Keratinocyte (primary cell): ENCODE measurements at places on chromosomes 6 and 20.

GRCh38 chr6:143823548-143823947 is 19.6 kb upstream of the LTV1 start:
- DNase-seq: no peak

DNA sequence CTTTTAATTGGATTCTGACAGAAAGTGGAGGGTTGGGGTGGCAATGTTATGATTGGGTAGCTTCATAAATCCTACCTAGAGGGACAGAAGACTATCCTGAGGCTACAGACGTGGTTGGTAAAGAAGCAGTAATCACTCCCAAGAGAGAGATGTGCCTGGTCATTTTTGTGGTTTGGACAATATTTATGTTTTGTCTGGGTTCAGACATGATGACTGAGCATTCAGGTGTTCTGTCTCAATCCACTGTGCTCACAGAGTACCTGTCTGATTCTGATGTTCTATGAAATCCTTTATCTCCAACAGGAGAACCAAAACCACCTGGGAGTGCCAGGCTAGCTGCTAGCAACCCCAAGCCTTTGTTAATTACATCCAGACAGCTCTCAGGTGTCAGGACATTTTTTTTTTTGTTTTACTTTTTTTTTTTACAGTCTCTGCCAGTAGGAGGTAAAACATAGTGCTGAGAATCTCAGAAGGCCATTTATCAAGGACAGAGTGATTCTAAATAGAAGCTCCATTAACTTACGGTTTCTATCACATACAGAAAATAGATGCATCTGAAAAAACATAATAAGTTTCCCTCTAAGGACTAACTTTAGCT is 1.6 kb upstream of the HLA-DQA1 start:
- no peak for DNase-seq

DNA sequence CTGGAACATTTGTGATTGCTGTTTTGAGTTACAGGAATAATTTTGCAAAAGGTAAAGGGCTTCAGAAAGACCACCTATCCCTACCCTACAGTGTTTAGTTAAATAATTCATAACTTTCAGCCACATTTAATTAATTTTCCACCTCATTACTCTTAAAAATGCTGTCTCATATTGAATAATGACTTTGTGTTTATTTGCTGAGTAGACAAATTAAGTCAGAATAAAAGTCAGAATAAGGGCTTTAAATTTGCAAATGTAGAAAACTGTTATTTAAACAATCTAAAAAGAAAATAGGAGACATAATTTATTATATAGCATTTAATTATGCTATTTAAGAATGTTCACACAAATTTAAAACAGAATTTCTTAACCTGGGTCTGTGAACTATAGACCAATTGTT is 293.7 kb upstream of the RIMS1 start:
- no peak for DNase-seq

GRCh38 chr6:105112577-105112976 is 67.2 kb downstream of the POPDC3 start:
- DNase-seq: no peak

- DNase-seq: no peak
Observed at GRCh38 chr6:70413992-70414494, 735 bp downstream of the FAM135A start.

DNA sequence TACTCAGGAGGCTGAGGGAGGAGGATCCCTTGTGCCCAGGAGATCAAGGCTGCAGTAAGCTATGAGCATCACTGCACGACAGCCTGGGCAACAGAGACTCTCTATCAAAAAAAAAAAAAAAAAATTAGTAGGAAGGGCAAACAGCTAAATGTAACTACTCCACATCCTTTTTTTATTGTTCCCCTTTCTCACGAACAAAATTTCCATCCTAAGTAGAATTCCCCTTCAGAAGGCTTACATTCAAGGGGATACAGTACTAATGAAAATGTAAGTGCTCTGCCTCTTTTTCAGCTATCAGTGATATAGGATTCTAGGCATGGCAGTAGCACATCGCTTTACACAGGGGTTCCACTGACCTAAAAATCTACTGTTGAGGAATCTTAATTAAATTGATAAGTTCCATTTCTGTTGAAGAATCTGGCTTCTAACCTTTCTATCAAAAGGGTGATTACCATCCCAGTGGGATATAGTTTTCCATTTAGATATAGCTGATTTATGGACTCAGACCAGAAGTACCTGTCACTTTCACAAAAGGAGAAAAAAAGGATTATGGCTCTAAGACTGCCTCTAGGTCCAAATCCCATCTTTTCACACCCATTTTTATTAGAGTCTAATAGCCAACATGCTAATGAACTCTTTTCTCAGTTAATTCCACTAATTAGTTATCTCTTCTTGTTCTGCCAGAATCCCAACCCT is 2.6 kb downstream of the B4GALT5 start:
- DNase-seq: no peak

DNA sequence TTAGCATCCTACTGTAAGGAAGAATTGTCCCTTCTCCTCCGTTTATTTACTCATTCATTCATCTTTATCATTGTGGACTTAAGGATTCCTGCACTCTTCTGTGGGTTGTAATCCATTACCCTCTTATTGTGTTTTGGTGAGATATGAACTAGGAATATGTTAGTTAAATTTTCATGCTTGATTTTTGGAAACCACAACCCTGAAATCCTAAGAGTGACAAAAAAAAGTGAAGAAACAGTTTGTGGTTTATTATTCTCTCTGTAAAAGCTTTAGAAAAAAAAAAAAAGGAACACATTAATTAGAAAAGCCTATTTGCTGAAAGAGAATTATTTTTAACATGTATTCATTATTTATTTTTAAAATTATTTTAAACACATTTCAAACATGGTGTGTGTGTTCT is 36.7 kb upstream of the INSM1 start:
- no peak for DNase-seq

GRCh38 chr6:148625609-148626008 is 121.2 kb upstream of the UST start:
- no peak for DNase-seq

DNA sequence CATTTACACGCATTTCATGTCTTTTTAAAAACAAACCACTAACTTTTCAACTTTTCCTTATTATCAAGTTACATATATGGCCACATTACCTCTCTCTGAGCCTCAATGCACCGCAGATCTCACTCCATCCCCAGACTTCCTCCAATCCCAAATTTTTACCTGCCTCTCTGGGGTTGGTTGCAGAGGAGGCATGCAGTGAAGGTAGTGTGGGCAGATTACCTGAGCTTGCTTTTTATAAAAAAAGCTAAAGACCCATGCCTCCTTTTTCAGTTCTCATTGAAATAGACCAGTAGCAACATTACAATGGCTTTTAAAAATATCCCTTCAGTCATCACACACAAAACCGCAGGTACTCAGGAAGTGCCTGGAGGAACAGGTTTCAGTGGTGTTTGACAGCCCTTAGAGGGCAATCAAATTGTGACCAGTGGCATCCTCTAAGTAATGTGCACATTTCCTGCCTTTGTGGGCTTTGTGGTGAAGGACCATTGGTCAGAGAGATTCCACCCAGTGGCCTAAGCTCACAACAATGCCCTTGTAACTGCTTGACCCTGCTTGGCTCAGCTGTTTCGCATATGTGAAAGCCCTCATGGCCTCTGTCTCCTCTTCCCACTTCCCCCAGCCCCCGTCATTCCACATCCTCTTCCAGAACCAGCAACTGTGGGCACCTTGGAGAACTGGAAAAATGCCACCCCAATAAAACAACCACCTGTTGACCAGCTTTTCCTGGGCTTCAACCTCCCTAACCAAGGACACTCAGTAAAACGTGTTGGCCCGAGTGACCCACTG is 30.2 kb upstream of the IL17A start:
- no peak for DNase-seq

DNA sequence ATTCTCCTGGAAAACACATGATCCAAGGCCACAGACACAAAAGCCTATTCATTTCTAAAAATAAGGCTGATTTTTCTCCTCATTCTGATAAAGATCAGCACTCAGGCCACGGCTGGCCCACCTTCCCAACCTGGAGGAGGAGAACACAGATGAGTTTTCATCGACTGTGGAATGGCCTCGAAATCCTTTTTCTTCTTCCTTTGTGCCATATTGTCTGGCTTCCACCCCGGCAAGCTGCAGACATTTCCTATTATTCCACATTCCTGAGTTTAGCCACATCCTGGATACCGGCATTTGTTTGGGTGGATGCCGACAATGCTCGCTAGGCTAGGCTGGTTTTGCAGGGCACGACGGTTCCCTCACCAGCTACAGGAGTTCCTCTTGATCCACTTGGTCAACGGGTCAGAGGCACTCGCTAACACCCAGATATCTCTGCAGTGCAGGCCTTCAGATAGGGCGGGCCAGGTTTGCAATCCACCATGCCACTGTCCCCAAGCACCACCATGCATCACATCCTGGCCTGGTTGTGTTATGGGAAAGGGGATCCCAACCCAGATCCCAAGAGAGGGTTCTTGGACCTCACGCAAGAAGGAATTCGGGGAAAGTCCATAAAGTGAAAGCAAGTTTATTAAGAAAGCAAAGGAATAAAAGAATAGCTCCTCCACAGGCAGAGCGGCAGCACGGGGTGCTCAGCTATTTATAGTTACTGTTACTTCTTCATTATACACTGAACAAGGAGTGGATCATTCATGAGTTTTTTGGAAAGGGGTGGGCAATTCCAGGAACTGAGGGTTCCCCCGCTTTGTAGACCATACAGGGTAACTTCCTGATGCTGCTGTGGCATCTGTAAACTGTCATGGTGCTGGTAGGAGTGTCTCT is 4.2 kb upstream of the CTSZ start:
- DNase-seq: no peak

- no peak for DNase-seq
Observed at GRCh38 chr20:56967916-56968315, 298.5 kb downstream of the BMP7 start.

DNA sequence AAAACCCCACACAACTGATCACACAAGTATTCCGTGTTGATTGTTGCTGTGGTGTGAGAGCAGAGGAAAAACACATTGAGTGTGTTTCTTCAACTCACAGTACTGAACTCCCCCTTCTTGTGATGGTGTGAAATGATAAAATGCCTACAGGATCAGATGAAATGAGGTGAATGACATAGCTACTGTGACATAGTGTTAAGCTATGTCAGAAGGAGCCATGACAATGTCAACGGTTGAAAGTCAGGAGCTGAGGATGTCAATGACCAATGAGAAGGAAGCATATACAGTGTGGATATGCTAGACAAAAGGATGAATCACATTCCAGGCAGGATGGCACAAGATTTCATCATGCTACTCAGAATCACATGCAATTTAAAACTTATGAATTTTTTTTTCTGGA is 38.8 kb downstream of the WASF1 start:
- peak; percentile 17 for DNase-seq

DNA sequence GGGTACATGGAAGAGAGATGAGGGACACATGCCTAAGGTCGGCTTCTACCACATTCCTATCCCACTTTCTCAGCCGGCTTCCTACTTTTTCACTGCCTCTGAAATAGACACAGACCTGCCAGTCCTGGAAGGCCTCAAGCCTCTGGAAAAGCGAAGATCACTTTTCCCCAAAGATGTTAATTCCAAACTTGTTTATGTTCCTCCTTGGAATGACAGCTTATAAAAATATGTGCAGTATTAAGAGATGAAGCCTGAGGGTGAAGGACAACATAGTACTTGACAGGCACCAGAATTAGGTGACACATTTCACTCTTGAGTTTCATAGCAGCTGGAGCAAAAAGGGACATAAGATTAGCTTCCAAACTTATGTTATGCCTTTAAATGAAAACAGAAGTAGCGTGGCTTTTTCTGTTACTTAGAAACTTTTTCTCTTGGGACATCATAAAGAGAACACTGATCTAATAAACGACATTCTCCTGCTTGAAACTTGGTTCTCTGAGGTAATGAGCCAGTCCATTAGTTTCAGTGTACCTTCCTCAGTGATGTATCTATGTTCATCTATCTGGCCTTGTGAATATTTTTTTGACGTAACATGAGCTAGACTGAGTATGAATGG is 25.3 kb downstream of the FOXO3 start:
- no peak for DNase-seq

- DNase-seq: no peak
Observed at GRCh38 chr6:139153855-139154254, 19.0 kb downstream of the HECA start.

GRCh38 chr20:10469056-10469455 is 34.0 kb downstream of the SLX4IP start:
- no peak for DNase-seq

DNA sequence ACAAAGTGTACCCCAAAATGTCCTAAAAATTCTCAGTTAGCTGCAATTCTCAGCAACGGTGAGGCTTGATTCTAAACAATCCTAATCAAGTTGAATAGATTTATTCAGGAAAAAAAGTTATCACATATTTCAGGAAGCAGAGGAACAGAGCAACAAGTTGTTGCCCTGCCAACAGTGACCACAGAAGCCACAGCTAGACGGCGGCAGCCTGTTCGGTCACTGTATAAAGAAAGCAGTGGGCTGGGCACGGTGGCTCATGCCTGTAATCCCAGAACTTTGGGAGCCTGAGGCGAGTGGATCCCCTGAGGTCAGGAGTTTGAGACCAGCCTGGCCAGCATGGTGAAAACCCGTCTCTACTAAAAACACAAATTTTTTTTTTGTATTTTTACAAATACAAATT is 171.2 kb upstream of the BMP5 start:
- no peak for DNase-seq

GRCh38 chr6:139776041-139776440 is 401.6 kb upstream of the CITED2 start:
- DNase-seq: no peak

- DNase-seq: no peak
Observed at GRCh38 chr6:50846852-50847155, 28.1 kb downstream of the TFAP2B start.

DNA sequence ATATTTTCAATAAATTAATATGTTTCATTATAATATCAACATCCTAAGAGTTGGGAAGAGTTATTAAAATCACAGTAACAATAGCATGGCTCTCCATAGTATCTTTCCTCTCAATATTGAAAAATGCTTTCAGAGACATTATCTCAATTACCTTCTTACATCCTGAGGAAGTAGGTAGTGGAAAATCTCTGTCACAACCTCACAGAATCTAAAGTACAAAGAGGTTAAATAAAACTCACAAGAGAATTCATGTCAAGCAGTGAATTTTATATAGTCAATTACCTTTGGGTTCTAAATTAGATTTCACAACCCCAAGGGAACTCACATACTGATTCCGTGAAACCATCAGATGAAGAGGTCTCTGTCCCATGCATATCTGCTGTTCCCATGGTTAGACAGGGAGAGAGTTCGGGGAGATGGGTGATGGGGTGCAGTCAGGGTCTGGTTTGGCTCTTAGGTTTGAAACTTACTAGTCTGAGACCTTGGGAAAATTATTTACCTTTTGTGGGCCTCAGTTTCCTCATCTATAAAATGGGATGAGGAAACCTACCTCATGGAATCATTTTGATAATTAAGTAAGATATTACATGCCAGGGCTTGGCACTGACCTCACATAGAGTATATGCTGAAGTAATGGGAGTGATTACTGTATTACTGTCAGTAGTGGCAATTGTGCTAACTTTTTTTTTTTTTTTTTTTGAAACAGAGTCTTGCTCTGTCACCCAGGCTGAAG is 74.0 kb upstream of the SNX9 start:
- no peak for DNase-seq

GRCh38 chr6:79111549-79111948 is 33.5 kb upstream of the PHIP start:
- DNase-seq: no peak

GRCh38 chr20:13199279-13199678 is 21.8 kb upstream of the ISM1 start:
- DNase-seq: no peak
